ENCODE measurements at places on chromosomes 7 and 10.

DNA sequence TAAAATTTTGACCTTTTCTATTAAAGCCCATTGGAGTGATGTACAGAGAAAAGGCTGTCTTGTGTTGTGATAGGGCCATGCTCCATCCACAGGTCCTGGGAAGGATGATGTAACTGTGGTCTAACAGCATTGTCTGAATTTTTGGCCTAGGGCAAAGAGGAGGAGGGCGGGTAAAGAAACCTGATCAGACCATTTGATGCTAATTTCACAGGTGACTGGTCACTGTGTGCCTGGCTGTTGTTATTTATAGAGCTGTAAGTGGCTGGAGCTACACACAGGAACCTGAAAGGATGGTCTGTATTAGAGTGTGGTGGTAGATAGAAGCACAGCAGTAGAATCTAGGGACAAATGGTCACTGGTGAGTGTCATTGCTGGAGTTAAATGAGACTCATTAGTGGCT lies 182.1 kb downstream of the AUTS2 start:
- DNase-seq: no peak

GRCh38 chr10:24759672-24760071 lies 36.0 kb upstream of the ARHGAP21 start:
- DNase-seq: no peak

- DNase-seq: no peak
Measured at GRCh38 chr7:127474457-127474856, 81.9 kb upstream of the ZNF800 start.

GRCh38 chr10:73439605-73440312 lies 6.4 kb upstream of the MSS51 start:
- DNase-seq: no peak

All from activated naive CD4-positive, alpha-beta T cell (primary cell).